ENCODE measurements at places on chromosomes 13 and 19. TPM values are rescaled to one million over a fixed set of nuclear protein-coding genes. Genes with fewer than 3 reads are reported as not detected.

Gene APLP1
- 30.3 TPM for polyA plus RNA-seq

Gene NOVA2
- polyA plus RNA-seq, result 3.2 TPM

Gene DACH1
- polyA plus RNA-seq, result 118 TPM

Gene MIA
- polyA plus RNA-seq, result 0.45 TPM

Gene CCDC122
- polyA plus RNA-seq, result 11.5 TPM

Gene EMC10
- 151 TPM for polyA plus RNA-seq

Gene ARMC6
- 44.4 TPM for polyA plus RNA-seq

Gene ZNF135
- 28.6 TPM for polyA plus RNA-seq

Gene ZNF844
- polyA plus RNA-seq, result 15.1 TPM

Gene FFAR1
- polyA plus RNA-seq, result 0.36 TPM

Gene TSKS
- not detected for polyA plus RNA-seq

Gene GNG8
- polyA plus RNA-seq, result 3.5 TPM

All from left renal pelvis (tissue), 4 donors.